NCI-H2081 (cell line): ENCODE measurements at places on chromosomes 16 and 17.

DNA sequence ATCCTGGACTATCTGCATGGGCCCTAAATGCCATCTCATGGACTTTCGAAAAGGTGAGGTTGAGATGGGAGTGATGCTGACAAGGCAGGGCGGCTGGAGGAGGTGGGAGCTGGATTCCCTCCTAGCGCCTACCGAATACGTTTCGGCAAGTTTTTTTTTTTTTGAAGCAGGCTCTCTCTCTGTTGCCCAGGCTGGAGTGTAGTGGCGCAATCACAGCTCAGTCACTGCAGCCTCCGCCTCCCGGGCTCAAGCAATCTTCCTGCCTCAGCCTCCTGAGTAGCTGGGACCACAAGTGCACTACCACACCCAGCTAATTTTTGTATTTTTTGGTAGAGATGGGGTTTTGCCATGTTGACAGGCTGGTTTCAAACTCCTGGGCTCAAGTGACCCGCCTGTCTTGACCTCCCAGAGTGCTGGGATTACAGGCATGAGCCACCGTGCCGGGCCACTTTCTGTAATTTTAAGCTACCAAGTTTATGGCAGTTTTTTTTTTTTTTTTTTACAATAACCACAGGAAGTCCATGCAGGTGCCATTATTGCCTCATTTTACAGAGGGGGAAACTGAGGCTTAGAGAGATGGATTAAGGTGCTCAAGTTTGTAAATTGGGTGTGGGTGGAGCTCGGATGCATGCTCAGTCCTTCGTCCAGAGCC lies 246.4 kb downstream of the PRKCA start:
- no peak for DNase-seq

- no peak for DNase-seq
Measured at GRCh38 chr17:7497636-7498035, 13.5 kb downstream of the POLR2A start.

DNA sequence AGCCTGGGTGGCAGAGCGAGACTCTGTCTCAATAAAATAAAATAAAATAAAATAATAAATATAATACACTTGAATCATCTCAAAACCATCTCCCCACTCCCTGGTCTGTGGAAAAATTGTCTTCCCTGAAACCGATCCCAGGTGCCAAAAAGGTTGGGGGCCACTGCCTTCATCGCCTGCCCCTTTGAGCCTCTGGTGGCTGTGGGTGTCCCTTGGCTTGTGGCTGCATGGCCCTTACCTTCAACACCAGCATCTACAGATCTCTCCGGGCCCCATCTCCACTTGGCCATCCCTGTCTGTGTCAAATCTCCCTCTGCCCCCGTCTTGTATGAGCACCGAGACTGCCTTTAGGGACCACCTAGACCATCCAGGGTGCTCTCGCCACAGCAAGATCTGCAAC lies 177.3 kb downstream of the SEC14L1 start:
- DNase-seq: no peak

- peak; percentile 45 for DNase-seq
Measured at GRCh38 chr17:82098939-82099763, 1.1 kb upstream of the FASN start.

DNA sequence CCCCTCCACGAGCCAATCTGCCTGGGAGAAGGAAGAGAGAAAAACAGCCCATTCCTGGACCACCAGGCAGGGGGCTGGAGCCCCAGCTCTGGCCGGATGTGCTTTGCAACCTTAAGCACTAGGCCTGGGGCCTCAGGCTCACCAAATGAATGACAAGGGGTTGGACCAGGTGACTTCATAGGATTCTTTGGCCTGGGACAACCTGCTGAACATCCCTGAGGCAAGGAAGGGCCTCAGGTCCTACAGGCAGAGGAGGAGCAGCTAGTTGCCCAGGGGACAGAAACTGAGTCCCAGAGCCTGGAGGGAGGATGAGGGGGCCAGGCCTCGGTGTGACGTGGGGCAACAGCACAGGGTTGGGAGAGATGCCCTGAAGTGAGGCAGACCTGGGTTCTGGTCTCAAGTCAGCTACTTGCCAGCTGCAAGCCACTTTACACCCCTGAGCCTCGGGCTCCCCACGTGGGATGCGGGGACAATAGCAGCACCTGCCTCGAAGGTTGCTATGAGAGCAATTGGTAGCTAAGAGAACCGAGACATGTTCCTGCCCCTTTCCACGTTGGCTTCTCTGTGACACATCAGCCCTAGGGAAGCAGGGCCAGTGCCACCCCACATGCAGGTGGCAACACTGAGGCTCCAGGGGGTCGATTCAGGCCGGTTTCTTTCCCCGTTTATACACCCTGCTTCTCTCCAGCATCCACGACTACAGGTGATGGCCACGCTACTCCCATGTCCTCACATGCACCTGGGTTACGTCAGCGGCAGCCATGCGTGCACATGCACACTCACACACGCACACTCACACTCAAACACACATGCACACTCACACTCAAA lies 42.6 kb downstream of the CFAP20 start:
- peak; percentile 78 for DNase-seq

DNA sequence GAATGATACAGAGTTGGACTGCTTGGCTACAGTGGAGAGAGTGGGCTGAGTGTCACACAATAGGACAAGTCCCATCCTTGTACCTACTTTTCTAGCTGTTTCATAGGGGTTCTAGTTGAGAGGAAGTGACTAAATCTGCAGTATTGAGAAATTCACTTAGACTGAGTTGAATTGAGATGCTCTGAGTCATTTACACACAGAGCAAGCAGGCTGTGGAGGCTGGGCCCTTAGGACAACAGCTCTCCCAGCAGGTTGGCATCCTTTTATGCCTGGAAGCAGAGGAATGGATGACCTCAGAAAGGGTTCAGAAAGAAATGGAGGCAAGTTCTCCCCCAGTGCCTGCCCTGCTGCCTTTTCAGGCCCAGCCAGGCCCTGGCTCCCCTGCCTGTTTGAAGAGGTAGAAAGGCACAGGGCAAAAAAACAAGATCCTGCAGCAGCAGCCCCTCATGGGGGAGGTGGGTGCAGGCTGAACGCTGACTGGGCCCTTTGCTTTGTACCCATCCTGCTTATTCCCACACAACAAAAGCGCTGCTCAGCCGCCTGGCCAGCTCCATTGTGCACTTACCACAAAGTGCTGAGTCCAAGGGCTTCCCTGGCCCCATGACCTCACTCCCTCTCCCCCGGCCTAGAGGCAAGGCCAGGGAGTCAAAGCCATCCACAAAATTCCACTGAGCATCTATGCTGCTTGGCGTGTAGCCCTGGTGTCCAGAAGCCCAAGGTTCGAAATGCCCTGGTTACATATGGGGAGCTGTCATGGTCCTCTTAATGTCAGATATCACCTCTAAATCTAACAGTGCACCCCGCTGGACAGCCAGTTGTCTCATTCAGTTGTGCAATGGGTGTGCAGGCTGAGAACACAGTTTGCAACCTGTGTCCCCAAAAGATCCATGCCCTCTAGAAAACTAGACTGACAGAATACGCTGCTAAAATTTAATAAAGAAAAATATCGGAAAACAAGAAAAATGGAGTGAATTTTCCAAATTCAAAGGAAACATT lies 5.4 kb upstream of the CRYBA1 start:
- no peak for DNase-seq

DNA sequence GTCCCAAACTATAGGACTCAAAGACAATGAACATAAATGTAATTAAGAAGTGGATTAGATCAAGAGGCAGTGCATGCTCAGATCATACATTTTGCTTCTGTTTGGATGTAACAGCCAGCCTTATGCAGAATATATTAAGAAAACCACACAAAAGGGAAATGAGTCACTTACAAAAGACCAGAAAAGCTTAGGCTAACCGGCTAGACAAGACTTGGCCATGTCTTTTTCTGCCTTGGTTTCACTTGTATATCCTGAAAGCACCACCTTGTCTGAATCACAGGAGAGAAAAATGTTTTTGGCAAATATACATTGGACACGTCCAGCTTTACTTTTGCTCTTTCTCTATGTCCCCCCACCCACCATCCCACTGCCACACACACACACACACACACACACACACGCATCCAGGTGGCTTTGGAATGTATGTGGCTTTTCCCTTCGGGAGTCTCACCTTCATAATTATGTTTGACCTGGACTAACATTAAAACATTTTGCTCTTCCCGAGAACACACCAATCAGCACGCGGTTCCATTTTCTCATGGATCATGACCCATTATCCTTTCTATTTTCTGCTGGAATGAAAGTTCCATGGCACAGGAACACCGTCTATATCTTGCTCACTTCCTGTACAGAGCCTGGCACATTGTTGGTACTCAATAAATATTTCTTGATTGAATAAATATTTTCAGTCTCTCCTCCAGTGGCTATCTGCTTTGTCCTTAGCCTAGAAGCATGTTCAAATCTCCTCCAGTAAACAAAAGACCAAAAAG lies 64.6 kb downstream of the CDK5R1 start:
- no peak for DNase-seq

GRCh38 chr17:61726977-61727376 lies 136.0 kb upstream of the NACA2 start:
- no peak for DNase-seq

- no peak for DNase-seq
Measured at GRCh38 chr17:34717092-34717491, 137.7 kb downstream of the TMEM132E start.

GRCh38 chr17:83057793-83058265 lies 21.6 kb upstream of the METRNL start:
- no peak for DNase-seq

DNA sequence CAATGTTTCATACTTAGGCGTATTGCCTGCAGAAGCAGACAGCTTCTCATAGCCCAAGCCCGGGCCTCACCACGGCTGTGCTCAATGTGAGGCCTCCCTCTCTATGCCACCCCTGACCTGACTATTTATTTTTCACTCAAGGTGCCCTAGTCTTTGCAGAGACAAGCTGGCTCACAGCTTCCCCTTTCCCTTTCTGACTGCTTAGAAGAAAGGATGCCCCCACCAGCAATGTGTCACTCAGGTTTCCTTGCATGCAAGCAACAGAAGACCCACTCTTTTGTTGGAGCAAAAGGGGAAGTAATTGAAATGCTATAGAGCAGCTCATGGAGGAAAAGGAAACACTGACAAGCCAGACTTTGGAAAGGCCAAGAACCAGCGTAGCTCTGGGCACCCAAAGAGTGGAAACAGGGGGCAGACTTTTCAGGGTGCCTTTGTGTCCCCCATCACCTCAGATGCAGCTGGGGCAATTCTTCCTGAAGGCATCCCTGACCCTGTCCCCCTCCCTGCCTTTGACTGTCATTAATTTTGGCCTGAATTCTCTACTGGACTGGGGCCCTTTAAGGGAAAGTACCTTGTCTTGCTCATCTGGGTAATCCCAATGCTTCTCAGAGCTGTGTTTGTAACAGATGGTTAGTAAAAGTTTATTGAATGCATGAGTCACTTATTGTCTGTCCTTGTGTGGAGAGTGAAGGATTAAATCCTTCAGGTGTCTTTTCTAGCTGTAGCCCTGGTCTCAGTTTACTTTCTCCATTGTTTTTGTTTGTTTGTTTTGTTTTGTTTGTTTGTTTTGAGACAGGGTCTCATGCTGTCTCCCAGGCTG lies 17.8 kb downstream of the RGS9 start:
- no peak for DNase-seq

DNA sequence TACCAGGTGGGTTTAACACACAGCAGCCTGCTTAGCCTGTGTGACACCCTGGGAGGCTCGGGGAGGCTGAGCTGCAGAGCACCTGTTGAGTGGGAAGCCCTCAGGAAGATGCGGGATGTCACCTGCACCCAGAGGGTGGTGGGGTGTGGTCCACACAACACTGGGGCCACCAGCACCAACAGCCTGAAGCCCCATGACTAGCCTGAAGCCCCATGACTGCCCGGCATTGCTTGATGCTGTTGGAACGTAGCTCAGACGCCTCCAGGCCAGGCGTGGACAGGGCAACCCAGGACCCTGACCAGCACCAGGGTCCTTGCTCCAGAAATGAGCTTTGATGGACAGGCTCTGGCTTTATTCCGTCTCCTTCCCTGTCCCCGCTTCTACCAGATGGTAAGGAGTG lies 76.3 kb upstream of the ZNF469 start:
- DNase-seq: no peak

DNA sequence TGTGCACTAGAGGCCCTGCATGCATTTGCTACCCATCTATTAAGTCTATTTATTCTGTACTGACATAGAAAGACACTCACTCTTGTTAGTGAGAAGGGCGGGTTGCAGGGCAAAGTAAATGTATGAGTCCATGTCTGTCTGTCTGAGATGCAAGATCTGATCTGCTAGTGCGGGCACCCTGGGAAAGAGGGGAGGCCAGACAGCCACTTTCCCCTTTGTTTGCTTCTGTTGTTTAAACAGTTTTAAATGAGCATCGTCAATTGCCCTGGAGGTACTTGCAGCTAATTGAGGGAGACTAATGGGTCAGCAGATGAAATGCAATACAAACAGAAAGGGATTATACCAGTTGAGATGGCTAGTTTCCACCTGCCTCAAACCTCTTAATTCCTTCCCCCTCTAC lies 24.9 kb downstream of the SCNN1G start:
- peak; percentile 87 for DNase-seq

- DNase-seq: no peak
Measured at GRCh38 chr16:68782198-68783174, 45.4 kb downstream of the CDH1 start.

- DNase-seq: no peak
Measured at GRCh38 chr16:29834079-29834478, 13.8 kb downstream of the MVP start.

- peak; percentile 38 for DNase-seq
Measured at GRCh38 chr16:85173981-85174751, 61.9 kb upstream of the CIBAR2 start.

DNA sequence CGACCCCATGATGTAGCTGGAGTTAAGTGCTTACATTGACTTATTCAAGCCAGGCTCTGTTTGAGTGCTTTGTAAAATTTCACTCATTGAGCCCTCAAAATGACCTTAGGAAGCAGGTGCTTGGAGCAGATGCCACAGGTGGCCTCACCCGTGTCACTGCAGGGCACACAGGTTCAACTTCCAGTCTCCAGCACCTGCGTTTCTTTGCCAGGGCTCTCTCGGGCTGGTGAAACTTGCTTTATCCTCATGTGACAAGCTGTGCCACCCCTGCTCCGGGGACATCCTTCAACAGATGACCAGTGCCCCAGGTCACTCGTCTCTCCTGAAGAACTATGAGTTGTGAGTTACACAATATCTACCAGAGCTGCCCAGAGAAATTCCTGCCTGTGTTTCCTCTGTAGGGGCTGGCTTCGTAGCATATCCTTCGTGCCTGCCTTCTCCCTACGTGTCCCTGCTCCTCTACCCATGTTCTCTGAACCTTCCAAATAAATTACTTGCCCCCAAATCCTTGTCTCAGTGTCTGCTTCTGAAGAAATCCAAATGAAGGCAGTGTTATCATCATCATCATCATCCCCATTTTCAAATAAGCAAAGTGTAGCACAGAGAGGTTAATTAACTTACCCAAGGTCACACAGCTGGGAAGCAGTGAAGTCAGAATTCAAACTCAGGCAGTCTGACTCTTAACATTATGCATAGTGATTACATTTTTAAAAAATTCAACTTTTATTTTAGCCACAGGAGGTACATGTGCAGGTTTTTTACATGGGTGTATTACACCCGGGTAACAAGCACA lies 352.5 kb downstream of the NPIPA8 start:
- DNase-seq: no peak

GRCh38 chr16:86868070-86868469 lies 289.7 kb downstream of the FOXL1 start:
- DNase-seq: no peak
